ENCODE measurements at places on chromosomes 12 and 14.

DNA sequence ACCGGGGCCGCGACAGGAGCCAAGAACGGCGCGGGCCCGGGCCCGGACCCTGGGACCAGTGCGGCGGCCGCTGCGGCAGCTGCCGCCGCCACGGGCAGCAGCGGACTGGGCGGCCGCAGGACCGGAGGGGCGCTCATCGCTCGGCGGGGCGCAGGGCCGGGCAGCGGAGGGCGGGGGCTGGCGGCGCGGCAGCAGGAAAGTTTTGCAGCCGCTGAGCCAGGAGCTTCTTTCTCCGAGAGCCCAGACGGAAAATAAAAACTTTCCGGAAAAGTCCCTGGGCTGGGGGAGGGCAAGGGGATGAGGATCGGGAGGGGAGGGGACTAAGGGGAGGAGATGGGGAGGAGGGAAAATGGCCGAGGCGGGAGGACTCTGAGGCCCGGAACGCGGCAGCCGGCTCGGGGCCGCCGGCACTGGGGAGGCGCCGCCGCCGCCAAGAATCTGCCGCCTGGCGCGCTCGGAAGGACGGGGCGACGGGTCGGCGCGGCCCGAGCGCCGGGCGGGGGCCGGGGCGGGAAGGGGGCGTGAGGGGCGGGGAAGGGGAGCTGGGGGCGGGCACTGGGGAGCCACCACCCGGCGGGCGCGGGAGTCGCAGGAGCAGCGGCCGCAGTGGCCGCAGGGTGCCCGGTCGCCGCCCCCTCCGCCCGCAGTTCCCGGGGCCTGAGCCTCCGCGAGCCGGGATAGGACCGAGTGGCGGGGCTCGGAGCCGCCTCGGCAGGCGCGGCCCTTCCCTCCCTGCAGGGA, at the start of gene PRKD1:
PRKD1 (minus strand) TSS at position 472 of the 741 bp plus-strand sequence.
- DNase-seq: no peak

DNA sequence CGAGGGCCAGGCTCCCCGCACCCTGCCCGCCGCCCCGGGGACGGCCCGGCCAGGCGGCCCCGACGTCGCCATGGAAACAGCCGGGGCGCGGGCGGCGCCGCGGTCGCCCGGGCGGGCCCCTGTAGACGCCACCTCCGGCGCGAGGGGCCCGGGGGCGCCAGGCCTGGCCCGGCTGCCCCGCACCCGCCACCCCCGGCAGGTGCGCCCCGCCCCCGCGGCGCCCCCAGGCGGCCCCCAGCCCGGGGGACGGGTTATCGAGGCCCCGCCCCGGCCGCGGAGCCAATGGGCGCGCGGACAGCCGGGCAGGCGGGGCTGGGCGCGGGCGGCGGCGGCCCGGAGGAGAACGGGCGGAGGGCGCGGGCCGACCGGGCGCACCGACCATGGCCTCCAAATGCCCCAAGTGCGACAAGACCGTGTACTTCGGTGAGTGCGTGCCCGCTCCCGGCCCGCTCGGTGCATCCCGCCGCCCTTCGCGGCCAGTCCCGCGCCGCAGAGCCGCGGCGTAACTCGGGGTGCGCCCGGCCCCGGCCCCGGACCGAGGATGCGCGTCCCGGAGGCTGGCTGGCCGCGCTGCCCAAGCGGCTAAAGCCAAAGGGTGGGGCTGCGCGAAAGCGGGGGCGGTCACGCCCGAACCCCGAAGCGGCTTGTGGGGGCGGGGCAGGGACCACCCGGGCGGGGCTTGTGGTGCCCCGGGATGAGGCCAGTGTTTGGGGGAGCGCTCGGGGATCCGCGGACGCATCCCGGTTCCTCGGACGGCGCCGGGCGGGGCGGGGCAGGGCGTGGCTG, at the start of gene CRIP2:
CRIP2 (plus strand) TSS at position 339 of the 786 bp plus-strand sequence; CDS start at position 381, 42 bp downstream.
- no peak for DNase-seq

- DNase-seq: no peak
Observed at GRCh38 chr12:57816855-57817151, 1.7 kb downstream of the AVIL start.

DNA sequence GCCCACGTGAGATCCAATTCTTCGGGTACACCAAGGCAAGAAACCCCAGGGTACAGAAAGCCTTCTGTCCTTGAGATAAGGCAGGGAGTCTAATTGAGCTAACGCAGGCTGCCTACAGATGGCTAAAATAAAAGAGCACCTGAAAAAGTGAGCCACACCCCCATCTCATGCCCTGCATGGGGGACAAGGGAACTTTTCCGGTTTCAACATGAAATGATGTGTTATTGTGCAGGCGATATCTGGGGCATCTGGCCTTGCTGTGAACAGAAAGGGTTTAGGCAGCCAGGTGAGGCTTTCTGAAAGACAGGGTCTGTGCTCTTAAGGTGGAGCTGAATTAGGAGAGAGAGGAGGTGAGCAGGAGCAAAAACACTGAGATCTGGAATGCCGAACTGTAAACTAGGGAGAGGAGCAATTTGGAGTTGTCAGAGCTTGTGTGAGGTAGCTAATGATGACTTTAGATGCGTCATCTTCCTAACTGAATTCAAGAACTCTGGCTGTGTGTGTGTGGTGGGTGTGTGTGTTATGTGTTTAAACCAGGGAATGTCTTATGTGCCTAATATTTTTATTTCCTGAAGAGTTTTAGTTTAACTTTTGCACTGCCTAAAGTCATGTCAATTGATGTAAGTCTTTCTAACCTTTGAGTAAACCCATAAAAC, 20.1 kb upstream of the LDHB start:
- DNase-seq: no peak

GRCh38 chr14:20620798-20621478, 20.6 kb downstream of the OR6S1 start:
- DNase-seq: no peak

DNA sequence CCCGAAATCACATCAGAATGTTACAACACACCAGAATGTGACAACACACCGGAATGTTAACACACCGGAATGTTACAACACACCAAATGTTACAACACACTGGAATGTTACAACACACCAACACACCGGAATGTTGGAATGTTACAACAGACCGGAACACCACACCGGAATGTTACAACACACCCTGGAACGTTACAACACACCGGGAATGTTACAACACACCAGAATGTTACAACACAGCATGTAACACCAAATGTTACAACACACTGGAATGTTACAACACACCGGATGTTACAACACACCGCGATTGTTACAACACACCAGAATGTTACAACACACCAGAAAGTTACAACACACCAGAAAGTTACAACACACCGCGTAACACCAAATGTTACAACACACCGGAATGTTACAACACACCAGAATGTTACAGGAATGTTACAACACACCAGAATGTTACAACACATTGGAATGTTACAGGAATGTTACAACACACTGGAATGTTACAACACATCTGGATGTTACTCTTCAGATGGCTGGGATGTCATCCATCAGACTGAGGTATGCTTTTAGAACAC, 21.1 kb downstream of the CHFR start:
- DNase-seq: no peak

GRCh38 chr14:70971560-70971959, 64.3 kb downstream of the PCNX1 start:
- no peak for DNase-seq

- DNase-seq: no peak
Observed at GRCh38 chr14:72692696-72693095, 201.2 kb downstream of the DPF3 start.

DNA sequence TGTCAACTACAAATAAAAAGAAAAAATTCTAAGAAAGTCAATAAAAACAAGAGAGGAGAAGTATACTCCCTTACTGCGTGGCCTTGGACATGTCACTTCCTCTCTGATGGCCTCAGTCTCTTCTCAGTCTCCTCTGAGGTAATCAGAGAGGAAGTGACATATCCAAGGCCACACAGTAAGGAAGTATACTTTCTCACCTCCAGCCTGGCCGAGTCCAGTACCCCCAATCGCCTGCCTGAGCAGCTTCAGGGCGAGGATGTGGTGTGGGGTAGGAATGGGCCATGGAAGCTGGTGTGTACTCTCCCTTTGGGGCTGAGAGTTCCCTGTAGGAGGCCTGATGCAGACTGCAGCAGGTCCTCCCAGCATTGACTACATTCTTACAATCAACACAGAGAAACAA, 15.8 kb downstream of the VDR start:
- no peak for DNase-seq

GRCh38 chr12:98818239-98818638, 173.1 kb downstream of the APAF1 start:
- no peak for DNase-seq

All from activated T-cell treated with anti-CD3 and anti-CD28 coated beads for 4 hours (primary cell).